Small intestine (tissue), 16 donors: ENCODE measurements at places on chromosomes 5 and 9. TPM values are rescaled to one million over a fixed set of nuclear protein-coding genes. Genes with fewer than 3 reads are reported as not detected.

- no peak for DNase-seq
Observed at GRCh38 chr5:53418826-53419658, 61.4 kb upstream of the FST start.

DNA sequence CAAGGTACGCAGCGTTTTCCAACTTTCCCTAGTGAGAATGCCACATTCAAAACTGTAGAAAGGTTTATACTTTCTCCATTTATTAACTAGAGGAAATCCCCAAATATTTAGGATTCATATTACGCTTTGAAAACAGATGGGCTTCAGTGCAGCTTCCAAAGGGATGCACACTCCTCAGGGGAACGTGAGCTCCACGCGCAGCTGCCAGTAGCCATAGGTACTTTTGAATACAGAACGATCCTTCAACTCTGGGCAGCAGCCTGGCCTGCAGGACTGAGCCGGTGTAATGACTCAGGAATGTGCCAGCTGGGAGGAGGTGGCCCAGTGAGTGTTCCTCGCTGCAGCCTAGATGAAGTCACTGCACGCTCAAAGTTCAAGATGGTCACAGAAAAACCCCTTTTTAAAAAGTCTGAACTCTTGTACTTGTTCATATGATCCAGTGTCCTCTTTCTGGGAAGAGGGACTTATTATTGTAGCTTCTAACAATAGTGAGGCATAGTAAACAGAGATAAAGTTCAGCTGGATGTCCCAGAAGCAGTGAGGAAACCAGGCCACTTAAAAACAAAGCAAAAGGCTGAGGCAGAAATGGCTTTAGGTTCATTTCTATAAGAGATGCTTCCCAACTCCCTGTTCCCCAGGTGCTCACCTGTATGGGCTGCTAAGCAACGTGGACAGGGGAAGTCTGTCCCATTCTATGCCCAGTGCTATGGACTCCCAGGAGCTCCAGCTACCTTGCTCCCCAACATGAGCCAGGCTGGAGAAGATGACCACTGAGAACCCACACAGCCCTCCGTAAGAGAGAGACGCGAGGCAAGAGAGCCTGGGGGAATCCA, 130.0 kb downstream of the LHFPL2 start:
- peak; percentile 94 for DNase-seq

The OTP gene
- not detected for polyA plus RNA-seq

DNA sequence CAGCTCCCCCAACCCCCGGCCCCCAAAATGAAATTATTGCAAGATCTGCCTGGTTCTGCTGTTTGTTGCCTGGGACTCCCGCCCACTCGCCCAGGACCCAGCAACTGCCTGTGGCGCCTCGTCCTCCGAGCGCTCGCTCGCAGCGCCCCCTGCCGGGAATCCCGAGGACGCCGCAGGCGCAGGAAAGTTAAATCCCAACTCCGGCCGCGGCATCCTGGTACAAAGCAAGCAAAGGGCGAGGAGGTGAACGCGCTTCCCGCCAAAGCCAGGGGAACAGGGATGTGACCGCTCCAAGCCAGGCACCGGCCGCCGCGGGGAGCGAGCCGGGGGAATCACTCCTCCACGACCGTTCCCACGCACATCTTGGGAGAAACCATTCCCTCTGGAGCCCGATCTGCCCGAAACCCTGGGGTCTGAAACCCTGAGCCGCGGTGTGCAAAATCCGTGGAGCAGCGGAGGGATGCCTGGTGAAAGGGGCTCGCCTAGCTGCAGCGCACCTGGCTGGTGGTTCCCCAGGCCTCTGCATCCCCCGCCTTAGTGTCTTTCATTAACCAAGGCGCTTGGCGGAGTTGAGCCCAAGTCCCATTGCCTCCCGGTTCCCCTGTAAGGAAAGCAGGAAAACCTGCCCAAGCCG, 1.3 kb downstream of the SEMA5A start:
- peak; percentile 92 for DNase-seq

DNA sequence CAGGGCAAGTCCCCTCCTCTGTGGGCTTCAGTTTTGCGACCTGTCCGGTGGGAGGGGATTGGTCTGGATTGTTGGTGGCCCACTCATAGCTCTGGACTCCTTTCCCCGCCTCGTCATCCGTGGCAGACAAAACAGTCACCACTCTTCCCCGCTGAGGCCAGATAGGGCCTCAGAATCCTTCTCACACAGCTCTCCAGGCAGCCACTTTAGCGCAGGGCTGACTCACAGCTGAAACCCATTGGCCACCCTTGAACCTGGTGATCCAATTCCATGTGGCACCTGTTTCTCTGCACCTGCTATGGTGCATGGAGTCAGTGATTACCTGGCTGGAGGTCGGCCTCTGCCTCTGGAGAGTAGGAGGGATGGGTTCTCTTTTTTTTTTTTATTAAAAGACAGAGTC, 15.8 kb upstream of the CACFD1 start:
- DNase-seq, result no peak

The GFPT2 gene
- polyA plus RNA-seq, result 4.5 TPM

DNA sequence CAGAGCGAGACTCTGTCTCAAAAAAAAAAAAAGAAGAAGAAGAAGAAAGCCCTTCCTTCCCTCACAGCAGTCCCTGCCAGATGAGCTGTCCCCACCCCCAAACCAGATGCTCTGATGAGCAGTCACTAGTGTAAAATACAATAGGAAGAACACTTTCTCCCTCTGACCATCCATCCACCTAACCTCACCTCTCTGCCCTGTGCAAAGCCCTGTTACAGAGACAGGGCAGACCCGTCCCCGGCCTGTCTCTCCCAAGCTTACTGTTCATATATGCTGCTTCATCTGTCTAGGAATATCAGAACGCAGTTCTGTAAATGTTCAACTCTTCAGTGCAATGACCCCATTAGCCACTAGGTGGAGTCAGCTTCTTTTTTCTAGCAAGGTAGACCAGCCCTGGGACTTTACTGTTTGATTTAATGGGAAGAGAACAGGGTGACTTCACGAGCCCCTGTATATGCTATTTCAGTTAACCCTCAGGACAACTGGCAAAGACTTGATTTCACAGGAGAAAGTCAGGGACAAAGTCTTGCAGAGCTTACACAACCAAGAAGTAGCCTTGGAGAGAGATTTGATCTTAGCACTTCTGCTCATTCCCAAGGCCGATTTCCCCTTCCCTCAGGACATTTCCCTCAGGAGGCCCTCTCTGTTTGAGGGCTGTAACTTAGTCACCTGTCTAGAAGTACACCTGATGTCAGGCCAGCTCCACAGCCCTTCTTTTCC, 14.9 kb upstream of the FGFR4 start:
- DNase-seq, result peak; percentile 87

GRCh38 chr5:149210225-149210624, 61.4 kb upstream of the AFAP1L1 start:
- no peak for DNase-seq

- DNase-seq, result peak; percentile 4
Observed at GRCh38 chr5:162248107-162248713, 180.6 kb downstream of the GABRG2 start.

DNA sequence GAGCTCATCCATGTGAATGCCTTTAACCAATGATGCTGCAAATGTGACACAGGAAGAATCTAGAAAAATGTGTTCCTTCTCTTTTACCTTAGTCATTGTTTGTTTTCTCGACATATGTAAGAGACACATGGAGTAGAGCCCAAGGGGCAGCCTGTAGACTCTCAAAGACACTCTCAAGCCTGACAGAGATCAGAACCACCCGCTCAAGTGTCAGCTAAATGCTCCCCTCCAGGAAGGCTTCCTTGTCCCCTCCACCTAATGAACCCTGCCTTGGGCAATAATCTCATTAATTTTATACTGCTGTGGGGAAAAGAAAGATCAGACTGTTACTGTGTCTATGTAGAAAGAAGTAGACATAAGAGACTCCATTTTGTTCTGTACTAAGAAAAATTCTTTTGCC, 157.4 kb downstream of the MUSK start:
- no peak for DNase-seq

The UGCG gene
- polyA plus RNA-seq, result 17.3 TPM

DNA sequence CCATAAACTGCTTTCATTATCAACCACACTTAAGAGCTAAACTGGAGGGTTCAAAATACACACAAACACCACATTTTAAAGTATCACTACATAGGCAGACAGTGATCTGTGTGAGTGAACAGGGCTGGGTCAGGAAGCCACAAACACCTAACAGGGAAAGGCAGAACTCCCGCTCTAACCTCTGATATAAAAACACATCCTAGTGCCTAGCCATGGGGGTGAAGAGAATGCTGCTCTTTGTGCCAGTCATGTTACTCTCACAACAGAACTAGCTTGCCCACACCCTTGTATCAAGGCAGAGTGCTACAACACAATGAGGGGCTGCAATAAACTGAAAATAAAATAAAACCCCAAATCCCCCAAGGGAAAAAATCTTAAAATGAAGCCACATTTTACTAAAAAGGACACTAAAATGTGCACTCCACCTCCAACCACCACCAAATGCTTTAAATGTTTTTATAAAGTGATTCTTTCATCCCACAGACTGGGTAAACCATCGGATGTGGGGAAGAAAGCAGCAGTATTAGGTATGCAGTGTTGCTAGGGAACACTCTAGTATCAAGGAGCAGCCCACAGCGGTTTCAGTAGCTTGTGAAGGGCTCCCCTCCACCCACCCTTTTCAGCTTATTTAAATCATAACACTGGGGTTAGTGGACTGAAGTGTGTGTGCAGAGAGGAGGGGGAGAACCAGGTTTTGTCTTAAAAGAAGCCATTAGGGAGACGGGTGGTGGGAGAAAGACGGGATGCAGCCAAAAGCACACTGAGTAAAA, 64.5 kb downstream of the TMEM161B start:
- no peak for DNase-seq

DNA sequence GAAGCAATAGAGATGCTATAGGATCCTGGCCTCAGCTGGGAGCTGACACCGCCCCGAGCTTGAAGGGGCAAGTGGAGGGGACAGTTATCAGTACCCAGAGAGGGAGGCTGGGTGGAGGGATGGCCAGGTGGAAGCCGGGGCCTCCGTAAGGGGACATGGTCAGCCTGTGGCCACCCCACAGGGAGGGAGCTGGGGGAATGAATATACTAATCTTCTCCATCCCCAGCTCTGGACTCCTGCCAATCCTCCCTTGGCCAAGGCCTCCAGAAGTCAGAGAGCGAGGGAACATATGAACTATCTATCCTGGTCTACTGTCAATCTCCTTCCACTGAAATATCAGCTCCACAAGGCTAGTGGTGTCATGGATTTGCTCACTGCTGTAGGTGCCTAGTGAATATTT, 109.3 kb downstream of the BOD1 start:
- no peak for DNase-seq

DNA sequence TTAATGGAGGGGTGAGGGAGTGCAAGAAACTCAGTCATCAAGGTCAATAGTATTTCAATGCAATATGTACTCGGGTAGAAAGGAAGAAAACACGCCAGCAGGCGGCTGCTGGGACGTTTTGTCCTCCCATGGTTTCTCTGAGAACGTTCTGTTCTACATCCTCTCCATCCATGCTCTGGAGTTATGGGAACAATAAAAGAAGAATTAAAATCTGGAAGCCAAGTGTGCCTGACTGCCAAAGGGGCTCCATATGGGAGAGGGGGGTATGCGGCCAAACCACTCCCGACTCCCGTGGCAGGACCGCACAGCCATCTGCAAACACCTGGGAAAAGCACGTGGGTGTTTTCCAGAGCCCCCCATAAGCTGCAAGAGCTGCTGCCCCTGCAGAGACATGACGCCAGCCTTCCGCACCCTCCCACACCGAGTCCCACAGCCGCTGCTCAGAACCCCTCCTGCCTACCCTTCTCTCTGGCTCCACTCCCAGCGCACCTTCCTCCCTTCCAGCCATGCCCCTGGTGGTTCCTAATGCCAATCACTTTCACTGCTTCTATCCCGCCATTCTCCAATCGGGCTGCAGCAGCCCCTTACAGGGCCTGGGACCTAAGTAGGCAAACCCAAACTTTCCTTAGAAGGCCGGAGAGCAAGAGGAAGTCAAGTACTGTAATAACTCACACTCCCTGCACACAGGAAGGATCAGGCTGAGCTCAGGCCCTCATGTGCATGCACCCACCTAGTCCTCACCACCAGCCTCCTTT, 241.6 kb downstream of the SYK start:
- no peak for DNase-seq

GRCh38 chr5:93921001-93921400, 179.6 kb upstream of the POU5F2 start:
- DNase-seq, result no peak

The IFNK gene
- polyA plus RNA-seq, result not detected

- DNase-seq, result no peak
Observed at GRCh38 chr9:73680831-73681230, 529.2 kb downstream of the ANXA1 start.

GRCh38 chr5:36722900-36723299, 116.5 kb downstream of the SLC1A3 start:
- no peak for DNase-seq

DNA sequence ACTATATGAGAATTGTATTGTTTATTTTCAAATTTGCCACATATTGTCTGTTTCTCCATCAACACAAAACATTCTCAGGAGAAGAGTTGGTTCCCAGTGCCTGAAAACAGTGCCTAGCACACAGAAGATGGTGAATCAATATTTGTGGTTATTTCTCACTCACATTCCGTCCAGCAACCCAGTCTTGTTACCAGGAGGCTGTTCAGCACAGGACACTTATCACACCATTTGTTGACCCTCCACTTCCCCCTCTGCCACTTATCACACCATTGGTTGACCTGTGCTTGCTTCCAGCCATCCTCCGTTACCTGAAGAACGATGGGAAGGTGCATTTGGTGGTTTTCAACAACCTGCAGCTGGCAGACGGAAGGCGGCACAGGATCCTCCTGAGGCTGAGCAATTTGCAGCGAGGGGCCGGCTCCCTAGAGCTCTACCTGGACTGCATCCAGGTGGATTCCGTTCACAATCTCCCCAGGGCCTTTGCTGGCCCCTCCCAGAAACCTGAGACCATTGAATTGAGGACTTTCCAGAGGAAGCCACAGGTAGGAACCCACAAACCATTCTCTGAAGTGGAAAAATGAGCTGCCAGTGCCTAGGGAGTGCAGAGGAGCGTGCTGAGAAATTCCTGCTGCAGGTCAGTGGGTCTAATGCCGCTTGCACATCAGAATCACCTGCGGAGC, 20.5 kb downstream of the THBS4 start:
- DNase-seq, result peak; percentile 9

DNA sequence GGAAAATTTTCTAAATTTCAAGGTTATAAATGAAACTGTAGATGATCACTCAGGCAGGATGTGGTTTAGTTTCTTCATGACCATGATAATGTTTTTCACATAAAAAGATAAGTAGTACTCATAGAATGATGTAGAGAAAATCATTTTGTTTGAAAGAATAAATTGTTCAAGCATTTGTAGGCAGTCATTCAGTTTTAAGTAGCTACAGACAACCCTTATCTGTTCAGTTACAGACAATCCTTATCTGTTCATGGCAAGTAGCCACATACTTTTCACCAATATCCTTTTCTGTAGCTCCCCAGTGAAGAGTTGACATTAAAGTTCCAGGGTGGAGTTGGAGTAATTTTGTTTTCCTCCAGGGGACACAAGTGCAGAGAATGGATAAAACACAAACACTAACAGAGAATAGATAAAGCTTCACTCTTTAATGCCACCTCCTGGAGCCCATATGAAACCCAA, 278.1 kb upstream of the TNC start:
- no peak for DNase-seq

The PFN3 gene
- not detected for polyA plus RNA-seq

The HCN1 gene
- not detected for polyA plus RNA-seq

The CRAT gene
- 92.4 TPM for polyA plus RNA-seq
